ENCODE measurements at places on chromosomes 16 and 17. TPM values are rescaled to one million over a fixed set of nuclear protein-coding genes. Genes with fewer than 3 reads are reported as not detected.

- peaks cover 5% of the 10 kb centered on the region for H3K27me3 ChIP-seq
- H3K36me3 ChIP-seq: no peaks in the 10 kb centered on the region
- H3K4me1 ChIP-seq: no peaks in the 10 kb centered on the region
- no peak overlapping the region for H3K27ac ChIP-seq
These were observed 35.2 kb downstream of the TBX4 start for GRCh38 chr17:61487161-61487988.

DNA sequence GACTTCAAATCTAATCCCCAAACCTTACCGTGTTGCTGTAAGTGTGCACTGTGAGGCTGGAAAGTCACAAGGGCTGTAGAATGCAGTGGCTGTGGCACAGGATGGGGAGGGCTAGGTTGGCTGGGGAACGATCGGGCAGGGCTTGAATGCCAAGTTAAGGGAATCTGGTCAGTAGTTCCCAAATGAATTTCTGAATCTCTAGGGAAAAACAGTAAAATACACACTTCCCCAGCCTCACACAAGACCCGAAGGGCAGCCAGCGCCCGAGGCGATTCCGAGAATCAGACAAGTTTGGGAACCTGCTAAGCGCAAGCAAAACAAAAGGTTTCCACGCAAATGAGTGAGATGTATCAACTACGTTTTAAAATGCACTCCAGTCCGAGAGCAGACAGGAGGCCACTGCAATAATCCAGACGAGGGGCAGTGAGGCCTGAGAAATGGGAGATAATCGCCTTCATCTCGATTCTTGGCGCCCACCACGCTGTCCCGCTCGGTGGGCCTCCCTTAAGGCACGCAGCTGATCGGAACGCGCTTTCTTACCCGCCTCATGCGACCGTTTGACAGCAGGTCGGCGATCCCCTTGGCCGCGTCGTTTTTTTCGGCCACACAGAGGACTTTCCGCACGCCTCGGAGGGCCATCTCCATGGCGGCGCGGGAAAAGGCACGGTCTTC lies 599 bp downstream of the TOP3A start:
- peak overlapping the region; percentile 97 for H3K4me3 ChIP-seq
- H3K4me1 ChIP-seq: peaks cover 56% of the 10 kb centered on the region
- H3K27ac ChIP-seq: peak overlapping the region; percentile 99
- DNase-seq: no peak
- H3K27me3 ChIP-seq: no peaks in the 10 kb centered on the region

SLC9A5 gene
- total RNA-seq: 4.5 TPM

C16orf54 gene
- 84.2 TPM for total RNA-seq

GRCh38 chr17:31533546-31534155 lies 142.2 kb downstream of the RAB11FIP4 start:
- no peak for DNase-seq
- peaks cover 5% of the 10 kb centered on the region for H3K36me3 ChIP-seq
- no peak overlapping the region for H3K4me3 ChIP-seq
- peaks cover 6% of the 10 kb centered on the region for H3K4me1 ChIP-seq
- no peak overlapping the region for H3K27ac ChIP-seq

DNA sequence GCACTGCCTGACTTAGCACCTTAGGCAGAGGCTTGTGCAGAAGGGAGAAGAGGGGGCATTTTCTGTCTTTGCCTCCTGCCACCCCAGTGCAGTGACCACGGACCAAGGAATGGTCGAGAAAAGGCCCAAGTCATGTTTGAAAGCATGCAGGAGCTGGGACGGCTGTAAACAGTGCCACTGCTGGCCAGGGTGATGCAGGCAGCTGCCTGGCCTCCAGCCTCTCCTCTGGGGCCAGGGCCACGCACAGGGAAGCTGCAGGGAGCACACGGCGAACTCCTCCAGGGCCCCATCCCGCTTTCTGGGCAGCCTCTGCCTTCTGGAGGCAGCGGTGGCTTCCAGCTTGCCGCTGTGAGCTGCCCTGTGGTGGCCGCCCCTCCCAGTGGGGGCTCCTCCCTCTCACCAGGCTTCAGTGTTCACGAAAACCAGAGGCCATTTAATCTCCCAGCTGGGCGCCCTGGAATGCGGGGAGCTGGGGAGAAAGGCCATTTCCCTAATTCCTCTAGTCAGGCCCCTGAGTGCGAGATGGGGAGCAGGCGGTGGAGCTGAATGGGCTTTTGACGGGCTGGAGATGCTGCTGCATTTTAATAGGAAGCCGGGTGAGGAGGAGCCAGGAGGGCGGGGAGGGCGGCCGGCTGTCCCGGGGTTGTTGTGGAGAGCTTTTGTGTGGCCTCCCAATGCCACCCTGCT lies 28.7 kb upstream of the DNAI2 start:
- H3K27ac ChIP-seq: no peak overlapping the region
- no peak overlapping the region for H3K4me3 ChIP-seq
- no peaks in the 10 kb centered on the region for H3K27me3 ChIP-seq

- no peaks in the 10 kb centered on the region for H3K4me1 ChIP-seq
- H3K27me3 ChIP-seq: no peaks in the 10 kb centered on the region
- DNase-seq: no peak
- no peaks in the 10 kb centered on the region for H3K36me3 ChIP-seq
These were observed 251.2 kb upstream of the CDH11 start for GRCh38 chr16:65373097-65373496.

DNA sequence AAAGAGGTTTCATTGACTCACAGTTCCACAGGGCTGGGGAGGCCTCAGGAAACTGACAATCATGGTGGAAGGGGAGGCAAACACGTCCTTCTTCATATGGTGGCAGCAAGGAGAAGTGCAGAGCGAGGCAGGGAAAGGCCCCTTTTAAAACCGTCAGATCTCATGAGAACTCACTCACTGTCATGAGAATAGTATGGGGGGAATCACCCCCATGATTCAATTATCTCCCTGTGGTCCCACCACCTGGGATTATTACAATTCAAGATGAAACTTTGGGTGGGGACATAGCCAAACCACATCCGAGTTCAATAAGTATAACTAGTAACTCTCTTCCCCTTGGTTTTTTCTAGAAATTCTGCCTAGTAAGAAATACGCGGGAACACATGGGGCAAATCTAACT lies 94.9 kb downstream of the AXIN2 start:
- peaks cover 2% of the 10 kb centered on the region for H3K27me3 ChIP-seq
- H3K36me3 ChIP-seq: no peaks in the 10 kb centered on the region
- H3K4me3 ChIP-seq: no peak overlapping the region
- H3K4me1 ChIP-seq: no peaks in the 10 kb centered on the region
- H3K27ac ChIP-seq: no peak overlapping the region

- H3K4me3 ChIP-seq: peak overlapping the region; percentile 96
- H3K4me1 ChIP-seq: peaks cover 27% of the 10 kb centered on the region
- no peaks in the 10 kb centered on the region for H3K27me3 ChIP-seq
- H3K27ac ChIP-seq: peak overlapping the region; percentile 91
- DNase-seq: no peak
These were observed 523 bp downstream of the KCTD2 start for GRCh38 chr17:75047398-75048098.

GDE1 gene
- 22.0 TPM for total RNA-seq

MT1A gene
- total RNA-seq: not detected

DNA sequence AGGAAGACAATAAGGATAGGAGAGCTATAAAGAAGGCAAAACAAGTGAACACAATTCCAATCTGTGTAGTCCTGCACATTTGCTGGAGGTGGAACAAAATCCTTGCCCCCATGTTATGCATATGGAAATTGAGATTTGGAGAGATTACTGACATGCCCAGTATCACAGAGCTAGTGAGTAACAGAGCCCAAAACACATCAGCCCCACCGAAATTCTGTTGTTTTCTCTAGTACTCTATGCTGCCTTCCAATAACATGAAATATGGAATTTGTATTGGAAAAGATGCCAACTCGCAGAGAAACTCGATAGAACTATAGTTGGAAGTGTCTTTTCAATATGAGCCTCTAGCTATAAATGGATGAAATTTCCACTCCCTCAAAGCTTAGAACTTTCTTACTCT lies 456.6 kb downstream of the CDH13 start:
- H3K4me3 ChIP-seq: no peak overlapping the region
- no peaks in the 10 kb centered on the region for H3K36me3 ChIP-seq
- no peak overlapping the region for H3K27ac ChIP-seq

ZDHHC1 gene
- total RNA-seq: 0.40 TPM

DNA sequence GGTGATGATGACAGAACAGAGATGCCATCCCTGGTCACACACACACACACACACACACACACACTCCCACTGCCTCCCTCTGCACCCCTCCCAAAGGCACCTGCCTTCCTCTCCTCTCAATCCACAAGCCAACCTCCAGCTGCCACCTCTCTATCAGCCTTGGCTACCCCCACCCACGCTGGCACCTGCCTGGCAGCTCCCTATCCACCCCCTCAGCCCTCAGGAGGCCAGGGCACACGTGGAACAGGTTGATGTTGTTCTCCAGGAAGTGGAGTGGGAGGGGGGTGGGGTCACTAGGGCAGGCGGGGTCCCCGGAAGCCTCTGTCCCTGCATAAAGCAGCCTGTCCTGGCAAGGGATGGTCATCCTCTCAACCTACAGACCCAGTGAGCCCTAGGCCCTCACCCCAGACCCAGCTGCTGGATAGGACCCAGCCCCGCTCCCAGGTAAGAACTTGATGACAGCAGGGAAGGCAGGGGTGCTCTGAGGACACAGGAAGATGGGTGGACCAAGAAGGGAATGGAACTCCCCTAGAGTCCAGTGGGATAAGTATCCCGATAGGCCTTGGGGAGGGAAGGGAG lies at the start of gene GSDMA:
Gene GSDMA, plus strand, starts transcription at position 363 of the 579 bp plus-strand sequence. CDS start 2,684 bp downstream, outside the sequence.
- peaks cover 6% of the 10 kb centered on the region for H3K27me3 ChIP-seq
- peak within 1 kb of the TSS; percentile 59 for H3K27ac ChIP-seq
- peaks cover 17% of the 10 kb centered on the region for H3K4me1 ChIP-seq
- DNase-seq: no peak
- peak within 1 kb of the TSS; percentile 6 for H3K4me3 ChIP-seq

- no peak overlapping the region for H3K27ac ChIP-seq
- H3K4me1 ChIP-seq: peaks cover 30% of the 10 kb centered on the region
- H3K4me3 ChIP-seq: no peak overlapping the region
These were observed 388.8 kb downstream of the ZFHX3 start for GRCh38 chr16:72658888-72659717.

DNA sequence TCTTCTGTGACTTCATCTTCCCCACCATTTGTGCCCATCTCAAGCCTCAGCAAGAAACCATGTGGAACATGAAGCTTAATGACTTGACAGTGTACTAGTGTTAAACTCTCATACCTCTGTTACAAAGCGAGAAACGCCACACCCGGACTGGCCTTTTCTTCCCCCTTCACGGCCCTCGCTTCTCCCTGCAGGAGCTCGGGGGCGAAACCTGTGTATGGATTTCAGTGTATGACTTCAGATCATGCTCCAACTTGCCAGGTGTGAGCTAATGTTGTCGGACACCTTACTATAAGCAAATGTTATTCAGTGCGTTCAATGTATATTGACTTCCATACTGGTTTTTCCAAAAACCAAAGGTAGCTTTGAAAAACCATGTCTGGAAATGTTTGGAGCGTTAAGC lies 20.1 kb upstream of the SLC5A11 start:
- peaks cover 8% of the 10 kb centered on the region for H3K36me3 ChIP-seq
- no peak for DNase-seq
- no peaks in the 10 kb centered on the region for H3K27me3 ChIP-seq
- no peak overlapping the region for H3K4me3 ChIP-seq
- peaks cover 6% of the 10 kb centered on the region for H3K4me1 ChIP-seq

DNA sequence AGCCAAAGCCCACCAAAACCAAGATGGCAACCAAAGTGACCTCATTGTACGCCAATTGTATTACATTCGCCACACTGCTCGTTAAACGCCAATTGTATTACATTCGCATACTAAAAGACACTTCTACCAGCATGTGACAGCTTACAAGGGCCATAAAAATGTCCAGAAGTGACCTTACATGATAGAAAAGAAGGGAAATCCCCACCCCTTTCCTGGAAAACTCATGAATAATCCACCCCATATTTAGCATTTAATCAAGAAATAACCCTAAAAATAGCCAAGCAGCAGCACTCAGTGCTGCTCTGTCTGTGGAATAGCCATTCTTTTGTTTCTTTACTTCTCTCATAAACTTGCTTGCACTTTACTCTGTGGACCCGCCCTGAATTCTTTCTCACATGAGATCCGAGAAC lies 25.7 kb downstream of the PSMD7 start:
- H3K27ac ChIP-seq: no peak overlapping the region
- H3K4me3 ChIP-seq: no peak overlapping the region
- no peaks in the 10 kb centered on the region for H3K27me3 ChIP-seq
- peaks cover 11% of the 10 kb centered on the region for H3K36me3 ChIP-seq
- H3K4me1 ChIP-seq: no peaks in the 10 kb centered on the region

CD300H gene
- total RNA-seq: not detected

DNA sequence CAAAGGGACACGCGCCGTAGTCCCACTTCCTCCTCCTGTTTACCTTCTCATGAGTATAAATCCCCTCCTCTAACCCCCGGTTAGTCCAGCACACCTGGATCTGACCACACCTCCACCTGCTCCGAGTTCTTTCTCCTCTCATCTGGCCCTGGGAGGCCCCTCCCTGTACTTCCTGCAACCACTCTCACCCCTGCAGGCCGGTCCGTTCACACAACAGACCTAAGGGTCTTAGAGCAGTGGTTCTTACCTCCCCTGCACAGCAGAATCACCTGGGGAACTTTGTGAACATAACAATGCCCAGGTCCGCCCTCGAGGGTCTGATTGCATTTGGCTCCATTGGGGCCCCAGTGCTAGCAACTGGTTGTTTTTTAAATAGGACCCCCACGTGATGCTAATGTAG lies 24.8 kb downstream of the TMEM114 start:
- no peak overlapping the region for H3K27ac ChIP-seq
- peaks cover 2% of the 10 kb centered on the region for H3K27me3 ChIP-seq
- no peak for DNase-seq
- H3K4me3 ChIP-seq: no peak overlapping the region
- H3K36me3 ChIP-seq: no peaks in the 10 kb centered on the region
- H3K4me1 ChIP-seq: peaks cover 5% of the 10 kb centered on the region

CCR7 gene
- total RNA-seq: 238 TPM

All from activated naive CD8-positive, alpha-beta T cell treated with anti-CD3 and anti-CD28 coated beads, Interleukin-2, amount 10 ng/mL, durations not matched to agents 7 days and 5 days (primary cell).